NCI-H226 (cell line): ENCODE measurements at places on chromosomes 6 and 20.

DNA sequence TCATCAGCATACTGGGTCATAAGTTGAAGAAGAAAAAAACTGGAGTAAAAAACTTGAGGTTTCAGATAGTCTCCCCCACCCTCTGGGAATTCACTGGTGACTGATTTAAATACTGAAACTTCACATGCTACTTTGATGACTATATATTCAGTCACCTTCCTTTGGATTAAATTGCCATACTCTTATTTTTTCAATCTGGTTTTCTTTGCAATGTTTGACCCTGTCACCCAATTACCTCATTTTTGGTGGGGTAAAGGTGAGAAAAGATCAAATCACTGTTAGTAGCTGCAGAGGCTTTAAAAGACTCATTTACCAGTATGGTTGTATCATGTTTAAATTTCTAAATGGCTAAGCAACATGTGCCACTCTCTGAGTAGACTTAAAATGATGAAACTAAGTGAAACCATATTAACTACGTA lies 862.7 kb upstream of the FLRT3 start:
- no peak for DNase-seq

DNA sequence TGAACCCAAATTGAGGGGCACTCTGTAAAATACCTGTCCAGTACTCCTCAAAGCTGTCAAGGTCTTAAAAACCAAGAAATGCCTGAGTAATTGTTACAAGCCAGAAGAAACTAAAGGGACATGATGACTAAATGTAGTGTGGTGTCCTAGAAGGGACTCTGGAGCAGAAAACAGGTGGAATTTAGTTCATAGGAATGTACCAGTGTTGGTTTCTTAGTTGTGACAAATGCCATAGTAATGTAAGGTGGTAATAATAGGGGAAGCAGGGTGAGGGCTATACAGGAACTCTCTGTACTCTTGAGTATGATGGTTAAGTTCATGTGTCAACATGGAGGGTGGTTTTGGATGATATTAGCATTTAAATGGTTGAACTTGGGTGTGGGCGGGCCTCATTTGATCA lies 92.3 kb downstream of the CNBD2 start:
- no peak for DNase-seq

DNA sequence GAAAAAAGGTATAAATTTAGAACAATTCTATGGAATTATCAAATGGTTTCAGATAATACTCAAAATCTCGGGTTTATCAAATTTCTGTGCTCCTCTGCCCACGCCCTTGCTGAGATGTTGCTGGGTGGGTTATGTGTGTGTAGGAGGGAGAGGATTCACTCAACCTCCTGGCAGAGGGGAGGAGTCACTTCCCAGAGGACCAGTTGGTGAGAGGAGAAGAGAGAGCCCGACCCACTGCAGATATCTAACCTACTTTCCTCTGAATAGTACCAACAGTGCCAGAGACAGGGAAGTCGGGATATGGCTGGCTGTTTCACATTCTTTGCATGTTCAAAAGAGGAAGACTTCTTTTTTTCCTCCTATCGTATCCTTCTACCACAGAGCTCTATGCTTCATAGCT lies 187.1 kb upstream of the MAN1A1 start:
- DNase-seq: no peak

- DNase-seq: no peak
Observed at GRCh38 chr20:15708984-15709598, 864.2 kb downstream of the KIF16B start.

GRCh38 chr6:19042420-19042819 lies 655.3 kb downstream of the RNF144B start:
- DNase-seq: no peak

DNA sequence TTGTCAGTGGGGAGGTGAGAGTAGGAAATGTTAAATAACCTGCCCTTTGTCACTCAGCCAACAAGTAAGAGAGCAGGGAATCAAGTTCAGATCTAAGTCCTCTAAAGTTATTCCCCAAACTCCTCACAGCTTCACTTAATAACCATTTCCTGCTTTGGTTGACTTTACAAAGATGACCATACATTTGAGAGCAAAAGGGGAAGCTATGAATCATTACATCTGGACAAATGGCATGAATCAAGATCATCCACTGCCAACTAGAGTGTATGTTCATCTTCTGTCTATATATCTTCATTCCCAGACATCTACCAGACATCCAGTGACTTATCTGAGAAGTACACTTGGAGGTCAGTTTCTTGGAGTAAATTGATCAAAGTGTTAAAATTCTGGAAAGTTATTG lies 15.1 kb upstream of the HIVEP2 start:
- DNase-seq: peak; percentile 67

GRCh38 chr6:109326351-109326750 lies 55.9 kb downstream of the CD164 start:
- no peak for DNase-seq

GRCh38 chr6:18289283-18289682 lies 25.0 kb upstream of the DEK start:
- no peak for DNase-seq

- DNase-seq: no peak
Observed at GRCh38 chr6:1812034-1812433, 202.3 kb downstream of the FOXC1 start.

- no peak for DNase-seq
Observed at GRCh38 chr20:37327748-37328147, 18.2 kb upstream of the SRC start.

DNA sequence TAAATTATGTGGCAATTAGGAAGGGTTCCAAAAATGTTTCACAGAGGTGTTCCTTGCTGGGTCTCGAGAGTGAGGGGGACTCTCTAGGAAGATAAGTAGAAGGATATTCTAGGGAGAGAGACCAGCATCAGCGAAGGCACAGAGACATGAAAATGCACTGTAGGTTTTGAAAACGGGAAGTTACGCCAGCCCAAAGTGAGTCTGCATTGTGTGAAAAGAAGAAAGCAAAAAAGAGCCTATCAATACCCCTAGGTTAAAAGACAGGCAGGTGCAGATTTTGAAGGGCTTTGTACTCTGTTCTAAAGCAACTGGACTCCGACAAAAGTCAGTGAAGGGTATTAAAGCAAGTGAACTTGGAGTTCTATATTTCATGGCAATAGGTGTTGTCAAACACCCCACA lies 25.7 kb upstream of the MRAP2 start:
- no peak for DNase-seq

DNA sequence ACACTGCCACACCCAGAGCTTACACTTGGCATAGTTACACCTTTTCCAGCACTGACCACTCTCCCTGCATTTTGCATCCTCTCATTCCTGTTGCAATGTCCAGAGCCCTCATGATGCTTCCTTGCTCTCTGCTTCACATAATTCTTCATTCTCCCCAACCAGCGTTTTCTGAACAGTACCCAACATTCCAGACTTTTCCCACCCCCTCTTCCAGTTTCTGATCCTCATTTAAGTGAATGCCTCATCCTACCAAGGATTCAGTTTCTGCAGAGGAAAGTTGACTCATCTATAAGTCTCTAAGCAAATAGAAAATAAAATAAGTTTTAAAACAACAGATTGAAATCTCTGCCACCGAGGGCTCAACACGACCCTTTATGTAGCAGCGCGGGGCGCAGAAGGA lies 321.3 kb upstream of the TCF21 start:
- no peak for DNase-seq

DNA sequence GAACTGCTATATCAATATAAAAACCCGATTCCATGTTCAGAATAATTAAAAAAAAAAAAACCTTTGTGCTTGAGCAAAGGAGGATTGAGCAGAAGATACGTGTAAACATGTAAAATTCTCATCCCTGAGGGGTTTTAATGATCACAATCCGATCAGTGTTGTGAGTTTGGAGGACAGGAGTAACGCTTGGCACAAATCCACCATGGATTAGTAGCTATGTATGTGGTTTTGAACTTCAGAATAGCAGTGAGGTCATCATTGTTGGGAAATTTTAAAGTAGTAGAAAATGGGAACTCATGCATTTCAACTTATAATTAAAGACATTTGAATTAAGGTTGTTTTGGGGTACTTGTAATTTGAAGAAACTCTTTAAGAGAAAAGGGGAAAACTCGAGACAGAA lies 203.2 kb downstream of the RPS12 start:
- peak; percentile 16 for DNase-seq

DNA sequence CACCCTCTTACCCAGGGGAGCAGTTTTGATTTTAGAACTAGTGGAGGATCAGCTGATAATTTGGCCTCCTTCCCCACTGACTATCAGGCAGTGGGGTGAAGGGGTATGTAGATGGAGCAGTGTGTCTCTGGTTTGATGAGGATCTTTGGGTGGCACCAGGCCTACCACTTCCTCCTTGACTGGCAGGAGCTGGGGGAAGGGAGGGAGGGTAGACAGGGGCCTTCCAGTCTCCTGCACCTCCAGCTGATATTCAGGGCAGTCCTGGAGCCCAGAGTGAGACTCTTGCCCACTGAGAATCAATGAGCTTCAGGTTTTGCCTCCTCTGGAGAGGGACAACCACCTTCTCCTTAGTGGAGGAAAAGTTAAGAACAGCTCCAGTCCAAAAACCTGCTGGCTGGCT lies 3.2 kb downstream of the DEF6 start:
- no peak for DNase-seq

GRCh38 chr6:147640606-147641005 lies 132.1 kb downstream of the SAMD5 start:
- no peak for DNase-seq

- no peak for DNase-seq
Observed at GRCh38 chr6:147986846-147987245, 355.8 kb upstream of the SASH1 start.

- DNase-seq: no peak
Observed at GRCh38 chr20:58246346-58246745, 17.9 kb upstream of the ANKRD60 start.

- DNase-seq: no peak
Observed at GRCh38 chr6:44386929-44387345, 569 bp upstream of the CDC5L start.

- no peak for DNase-seq
Observed at GRCh38 chr20:39630215-39630908, 668.2 kb downstream of the DHX35 start.

- DNase-seq: peak; percentile 34
Observed at GRCh38 chr6:41430875-41431274, 95.5 kb downstream of the NCR2 start.

GRCh38 chr6:120960761-120961160 lies 373.5 kb downstream of the TBC1D32 start:
- DNase-seq: no peak

GRCh38 chr6:87291883-87292282 lies 30.5 kb upstream of the SMIM8 start:
- DNase-seq: no peak

GRCh38 chr20:20737158-20737557 lies 24.7 kb upstream of the RALGAPA2 start:
- no peak for DNase-seq

DNA sequence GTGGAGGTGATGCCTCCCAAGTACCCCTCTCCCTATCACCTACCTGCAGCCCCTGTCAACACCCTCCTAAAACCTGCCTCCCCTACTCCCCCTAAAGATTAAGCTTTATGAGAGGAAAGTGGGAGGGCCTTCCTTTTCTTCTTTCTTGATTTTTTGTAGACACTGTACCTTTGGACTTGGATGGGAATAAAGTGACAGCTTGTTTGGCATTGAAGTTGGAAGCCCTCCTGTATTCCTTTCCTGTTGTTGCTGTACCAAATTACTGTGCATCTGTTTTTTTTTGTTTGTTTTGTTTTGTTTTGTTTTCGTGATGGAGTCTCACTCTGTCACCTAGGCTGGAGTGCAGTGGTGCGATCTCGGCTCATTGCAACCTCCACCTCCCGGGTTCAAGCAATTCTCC lies 99.3 kb upstream of the NFATC2 start:
- no peak for DNase-seq
